ENCODE measurements at places on chromosomes 7 and 10.

DNA sequence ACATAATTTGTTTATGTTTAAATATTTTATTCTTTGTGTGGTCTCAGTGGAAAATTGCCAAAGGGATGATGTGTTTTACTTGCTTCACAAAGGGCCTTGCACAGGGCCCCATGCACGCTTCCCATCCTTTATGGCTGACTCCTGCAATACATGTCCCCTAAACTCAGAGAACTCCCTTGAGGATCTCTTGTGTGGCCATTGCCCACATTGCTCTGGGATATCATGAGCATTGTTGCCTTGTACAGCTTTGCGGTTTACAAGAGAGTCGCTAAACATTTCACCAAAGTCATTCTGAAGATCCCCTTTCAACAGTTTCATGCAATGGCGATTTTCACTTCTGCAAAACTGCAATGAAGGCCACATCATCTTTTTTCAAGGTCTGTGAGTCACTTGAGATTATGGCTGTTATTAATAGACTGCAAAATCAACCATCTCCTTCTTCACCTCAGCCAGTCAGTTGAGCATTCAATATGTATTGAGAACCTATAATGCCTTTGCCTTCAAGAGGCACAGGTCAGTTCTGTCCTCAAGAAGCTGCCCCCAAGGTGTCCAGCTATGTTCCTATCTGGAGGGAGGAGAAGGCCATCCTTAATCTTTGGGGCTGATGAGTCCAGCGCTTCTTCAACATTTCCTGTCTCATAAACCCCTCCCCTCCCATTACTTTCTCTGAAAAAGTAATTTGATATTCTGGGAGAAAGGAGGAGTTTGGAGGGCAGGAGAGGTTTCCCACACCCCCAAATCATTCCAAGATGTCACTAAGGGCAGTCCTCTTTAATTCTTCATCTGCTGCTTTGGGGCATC lies 108.1 kb downstream of the CCDC71L start:
- DNase-seq, result no peak

DNA sequence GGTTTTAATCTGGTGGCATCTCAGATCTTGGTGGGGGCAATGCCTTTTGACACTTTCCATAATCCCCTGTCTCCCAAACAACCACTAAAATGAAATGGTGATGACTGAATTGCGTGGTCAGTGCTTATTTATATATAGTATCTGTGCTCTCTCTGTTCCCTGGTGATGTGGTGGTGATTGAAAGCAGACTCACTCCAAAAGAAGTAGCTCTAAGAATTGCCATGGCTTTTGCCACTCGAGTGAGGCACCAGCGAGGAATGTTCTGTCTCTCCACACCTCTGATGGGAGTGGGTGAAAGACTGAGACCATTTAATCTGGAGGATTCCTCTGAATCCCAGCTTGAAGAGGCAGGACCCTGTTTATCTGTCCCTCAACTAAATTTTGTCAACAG lies 2.8 kb downstream of the DUSP5 start:
- DNase-seq, result no peak

- DNase-seq, result no peak
Measured at GRCh38 chr7:120273476-120273975, 551 bp downstream of the KCND2 start.

DNA sequence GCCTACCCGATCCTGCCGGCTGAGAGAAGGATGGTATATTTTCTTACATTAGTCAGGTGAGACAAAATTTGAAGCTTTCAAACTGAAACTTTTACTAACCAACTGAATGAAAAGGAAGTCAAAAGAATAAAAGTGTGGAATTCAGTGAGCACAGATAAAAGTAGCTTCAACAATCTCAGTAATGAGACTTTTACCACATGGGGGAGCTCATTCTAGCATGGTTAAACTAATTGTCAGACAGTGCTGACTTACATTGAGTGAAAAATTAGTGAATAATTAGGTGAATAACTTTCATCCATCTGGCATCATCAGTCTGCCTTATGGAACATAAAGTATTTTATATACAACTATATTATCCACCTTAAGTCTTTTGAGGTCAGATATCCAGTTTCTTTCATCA lies 8.4 kb downstream of the FAM237B start:
- DNase-seq, result no peak

DNA sequence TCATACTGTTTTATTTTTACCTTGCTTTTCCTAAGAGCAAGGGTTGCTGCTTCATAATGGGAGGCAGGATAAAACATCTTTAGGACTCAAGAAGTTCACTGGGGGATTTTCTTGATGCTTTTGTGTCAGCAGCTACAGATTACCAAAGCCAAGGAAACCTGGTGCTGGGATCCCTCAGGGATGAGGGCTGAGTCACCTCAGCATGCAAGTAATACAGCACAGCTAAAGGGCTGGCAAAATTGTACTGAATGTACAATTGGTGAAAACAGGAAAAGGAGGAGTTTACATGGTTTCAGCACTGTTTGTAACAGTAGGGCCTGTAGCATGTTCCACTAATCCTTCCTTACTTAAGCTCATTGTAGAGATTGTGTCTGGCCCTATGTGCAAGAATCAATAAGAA lies 1056.8 kb downstream of the SORCS1 start:
- no peak for DNase-seq

DNA sequence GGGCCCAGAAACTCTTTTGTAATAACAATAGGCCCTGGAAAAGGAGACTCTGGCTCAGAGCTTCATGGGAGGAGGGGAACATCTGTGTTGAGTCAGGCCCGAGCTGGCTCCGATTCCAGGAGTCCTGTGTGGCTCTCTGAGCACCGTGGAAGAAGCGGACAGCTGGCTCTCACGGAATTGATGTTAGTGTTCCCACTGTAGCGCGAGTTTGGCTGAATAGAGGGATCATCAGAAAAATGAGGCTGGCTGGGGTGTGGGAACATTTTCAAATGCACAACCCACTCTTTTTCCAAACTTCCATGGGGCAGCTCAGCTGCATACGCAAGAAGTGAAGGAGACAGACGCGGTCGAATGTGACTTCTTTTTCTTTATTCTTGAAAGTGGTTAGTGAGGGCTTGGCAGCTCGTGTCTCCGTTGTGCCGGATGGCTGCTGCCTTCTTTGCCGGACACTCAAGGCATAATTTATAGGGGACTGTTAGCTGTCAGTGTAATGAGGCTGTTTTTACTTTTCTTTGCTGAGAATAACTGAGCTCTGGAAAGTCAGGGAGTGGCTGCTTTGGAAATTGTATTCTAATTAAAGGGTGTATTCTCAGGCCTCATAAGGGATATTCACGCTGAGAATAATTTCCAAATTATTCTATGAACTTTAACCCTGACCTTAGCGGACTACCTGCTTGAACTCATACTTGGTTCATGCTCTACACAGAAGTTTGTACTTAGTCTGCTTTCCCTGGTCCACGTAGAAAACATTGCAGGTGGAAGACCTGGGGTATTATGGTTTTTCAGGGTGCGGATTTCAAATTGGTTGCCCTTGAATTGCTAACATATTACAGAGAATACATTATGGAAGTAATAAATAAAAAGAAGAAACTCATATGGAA lies 23.1 kb downstream of the MDFIC start:
- no peak for DNase-seq

DNA sequence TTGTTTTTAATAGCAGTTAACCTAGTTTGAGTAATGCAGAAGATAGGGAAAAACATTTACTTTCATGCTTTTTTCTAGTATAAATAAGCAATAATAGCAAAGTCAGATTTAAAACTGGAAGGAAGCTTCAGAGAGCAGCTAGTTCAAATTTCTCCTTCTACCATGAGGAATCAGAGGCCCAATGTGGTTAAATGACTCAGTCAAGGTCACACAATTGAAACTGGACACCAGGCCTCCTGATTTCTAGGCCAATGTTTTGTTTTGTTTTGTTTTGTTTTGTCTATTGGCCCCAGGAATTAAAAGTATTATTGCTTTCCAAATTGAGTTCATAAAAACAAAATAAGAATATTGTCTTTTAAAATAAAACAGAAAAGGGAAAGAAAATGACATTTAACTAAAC lies 122.3 kb downstream of the TRIL start:
- no peak for DNase-seq

DNA sequence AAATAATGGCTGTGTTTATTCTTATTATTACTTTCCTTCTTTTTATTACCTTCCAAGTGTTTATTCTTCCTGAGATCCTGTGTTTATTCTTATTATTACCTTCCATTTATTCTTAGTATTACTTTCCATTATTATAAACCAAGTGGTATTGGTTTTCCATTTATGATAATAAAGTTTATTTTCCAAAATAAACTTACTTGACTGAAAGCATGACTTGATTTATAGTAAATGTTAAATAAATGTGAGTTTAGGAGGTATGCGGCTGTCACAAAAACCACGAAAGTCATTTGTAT lies 20.2 kb downstream of the WIPF3 start:
- no peak for DNase-seq
